ENCODE measurements at places on chromosomes 6 and 20. TPM values are rescaled to one million over a fixed set of nuclear protein-coding genes. Genes with fewer than 3 reads are reported as not detected.

- no peak overlapping the region for H3K4me3 ChIP-seq
- peaks cover 9% of the 10 kb centered on the region for H3K4me1 ChIP-seq
- no peak overlapping the region for H3K27ac ChIP-seq
- no peak for DNase-seq
- H3K36me3 ChIP-seq, result no peaks in the 10 kb centered on the region
- no peaks in the 10 kb centered on the region for H3K27me3 ChIP-seq
Measured at GRCh38 chr6:25014791-25015560, 79.2 kb upstream of the RIPOR2 start.

DNA sequence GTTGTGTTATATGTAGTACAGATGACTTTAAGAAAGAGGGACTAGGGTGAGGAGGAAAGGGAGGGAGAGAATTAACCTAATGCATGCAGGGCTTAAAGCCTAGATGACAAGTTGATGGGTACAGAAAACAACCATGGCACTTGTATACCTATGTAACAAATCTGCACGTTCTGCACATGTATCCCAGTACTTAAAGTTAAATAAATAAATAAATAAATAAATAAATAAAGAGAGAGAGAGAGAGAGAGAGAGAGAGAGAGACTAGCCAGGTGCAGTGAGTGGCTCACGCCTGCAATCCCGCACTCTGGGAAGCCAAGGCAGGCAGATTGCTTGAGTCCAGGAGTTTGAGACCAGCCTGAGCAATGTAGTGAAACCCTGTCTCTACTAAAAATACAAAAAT, 11.5 kb upstream of the CARMIL1 start:
- H3K27ac ChIP-seq, result no peak overlapping the region
- DNase-seq, result no peak
- H3K4me3 ChIP-seq, result no peak overlapping the region
- H3K36me3 ChIP-seq, result no peaks in the 10 kb centered on the region

Gene NXT1
- total RNA-seq, result 43.0 TPM

Gene TBXT
- not detected for total RNA-seq

Data from esophagus squamous epithelium (tissue), 5 donors.